NCI-H2171 treated with DMSO at 0.1 percent for 48 hours (cell line): ENCODE measurements at places on chromosomes 4 and X.

GRCh38 chrX:139642241-139642927 is 65.6 kb downstream of the MCF2 start:
- no peak for DNase-seq

DNA sequence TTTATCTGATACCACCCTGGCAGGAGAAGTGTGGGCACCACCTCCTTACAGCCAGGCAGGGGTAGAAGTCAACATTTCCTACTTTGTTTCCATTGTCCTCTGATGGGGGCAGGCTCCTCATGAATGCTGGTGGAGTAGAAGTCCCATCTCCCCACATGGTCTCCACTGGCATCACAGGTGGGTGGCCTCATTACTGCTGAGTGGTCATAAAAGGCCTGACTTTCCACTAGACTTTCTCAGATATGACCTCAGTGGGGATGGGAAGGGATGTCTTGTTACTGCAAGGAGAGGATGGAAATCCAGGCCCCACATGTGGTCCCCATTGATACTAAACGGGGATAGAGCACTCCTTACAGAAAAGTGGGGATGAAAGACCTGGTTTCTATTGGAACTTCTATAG is 18.6 kb upstream of the BMP2K start:
- no peak for DNase-seq

DNA sequence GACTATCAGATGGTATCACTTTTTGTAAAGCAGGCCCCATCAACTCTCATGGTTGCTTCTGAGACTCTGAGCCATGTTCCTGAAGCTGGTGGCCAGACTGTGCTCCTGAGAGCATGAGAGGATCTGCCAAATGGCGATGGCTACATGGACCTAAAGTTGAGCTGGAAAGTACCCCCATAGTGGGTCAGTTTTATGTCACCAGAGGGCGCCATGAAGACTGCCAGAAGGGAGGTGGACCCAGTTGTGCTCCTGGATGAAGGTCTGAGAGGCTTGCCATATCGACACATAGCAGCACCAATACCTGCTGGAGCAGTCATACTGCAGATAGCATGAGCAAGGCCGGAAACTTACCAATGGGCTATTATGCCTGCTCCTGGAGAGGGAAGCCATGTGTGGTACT is 105.7 kb downstream of the SLITRK2 start:
- no peak for DNase-seq

- DNase-seq: no peak
These were observed 11.8 kb upstream of the CD40LG start for GRCh38 chrX:136636121-136636520.

GRCh38 chrX:153999359-154000037 is 20.2 kb downstream of the IRAK1 start:
- no peak for DNase-seq

- no peak for DNase-seq
These were observed 12.1 kb upstream of the TCEAL4 start for GRCh38 chrX:103573202-103573601.

- no peak for DNase-seq
These were observed 55.1 kb downstream of the DMD start for GRCh38 chrX:33156152-33156726.

- DNase-seq: peak; percentile 53
These were observed 1.2 kb upstream of the CCNG2 start for GRCh38 chr4:77155631-77156452.

- peak; percentile 25 for DNase-seq
These were observed 58.8 kb downstream of the RHOH start for GRCh38 chr4:40255393-40256281.

- no peak for DNase-seq
These were observed 41.6 kb downstream of the TMA16 start for GRCh38 chr4:163536091-163536490.

DNA sequence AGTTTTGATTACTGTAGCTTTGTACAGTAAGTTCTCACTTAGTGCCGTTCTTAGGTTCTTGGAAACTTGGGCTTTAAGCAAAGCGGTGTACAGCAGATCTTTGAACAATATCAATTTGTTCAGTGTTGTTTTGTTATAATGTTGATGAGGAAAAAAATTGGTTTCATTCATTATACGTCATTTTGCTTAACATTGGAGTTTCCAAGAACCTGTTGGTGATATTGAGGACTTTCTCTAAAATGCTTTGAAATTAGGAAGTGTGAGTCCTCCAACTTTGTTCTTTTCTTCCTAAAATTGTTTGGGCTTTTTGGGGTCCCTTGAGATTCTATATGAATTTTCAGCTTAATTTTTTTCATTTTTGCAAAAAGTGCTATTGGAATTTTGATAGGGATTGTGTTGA is 49.1 kb downstream of the STAG2 start:
- DNase-seq: no peak

DNA sequence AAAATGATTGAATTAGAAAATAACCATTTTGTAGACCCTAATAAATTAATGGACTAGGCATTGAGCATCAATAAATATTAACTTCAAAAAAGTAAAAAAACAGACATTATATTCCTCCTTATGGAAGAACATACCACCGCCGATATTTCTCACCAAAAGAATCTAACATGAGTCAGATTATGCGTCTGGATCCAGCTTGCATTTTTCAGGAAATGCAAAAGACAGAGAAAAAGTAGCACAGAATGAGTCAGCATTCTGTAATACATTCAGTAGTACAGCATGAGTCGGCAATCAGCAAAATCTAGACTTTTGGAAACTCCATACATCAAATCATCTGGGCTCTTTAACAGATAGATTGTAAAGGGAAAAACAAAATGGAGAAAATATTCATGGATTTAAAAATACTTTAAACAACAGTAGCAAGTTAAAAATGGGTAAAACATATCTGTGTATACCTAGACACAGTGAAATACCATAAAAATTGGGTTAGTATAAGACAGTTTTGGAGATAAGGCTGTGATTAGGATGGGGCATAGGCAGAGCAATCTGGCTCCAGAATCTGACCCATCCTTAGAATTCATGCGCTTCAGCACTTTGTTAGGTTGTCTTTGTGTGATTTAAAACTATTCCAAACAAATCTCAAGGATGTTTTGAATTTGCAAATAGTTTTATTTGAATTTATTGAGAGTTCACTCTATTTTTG is 633.0 kb upstream of the FAM241A start:
- DNase-seq: no peak

DNA sequence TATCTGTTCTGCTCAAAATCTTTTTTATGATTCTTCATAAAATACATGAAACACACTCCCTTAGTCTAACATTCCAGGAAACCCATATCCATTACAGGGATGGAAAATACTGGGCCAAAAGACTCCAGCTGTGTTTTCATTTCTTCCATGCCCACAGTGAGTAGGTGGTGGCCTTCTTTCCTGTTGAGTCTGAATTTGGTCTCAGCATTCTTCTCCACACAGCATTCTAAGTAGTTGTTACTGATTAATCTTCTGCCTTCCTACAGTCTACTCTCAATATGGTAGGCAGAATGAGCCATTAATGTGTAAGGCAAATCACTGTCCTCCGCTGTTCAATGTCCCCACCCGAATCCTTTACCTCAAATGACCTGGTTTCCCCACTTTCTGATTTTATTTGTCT is 370.6 kb upstream of the RPS6KA3 start:
- no peak for DNase-seq

DNA sequence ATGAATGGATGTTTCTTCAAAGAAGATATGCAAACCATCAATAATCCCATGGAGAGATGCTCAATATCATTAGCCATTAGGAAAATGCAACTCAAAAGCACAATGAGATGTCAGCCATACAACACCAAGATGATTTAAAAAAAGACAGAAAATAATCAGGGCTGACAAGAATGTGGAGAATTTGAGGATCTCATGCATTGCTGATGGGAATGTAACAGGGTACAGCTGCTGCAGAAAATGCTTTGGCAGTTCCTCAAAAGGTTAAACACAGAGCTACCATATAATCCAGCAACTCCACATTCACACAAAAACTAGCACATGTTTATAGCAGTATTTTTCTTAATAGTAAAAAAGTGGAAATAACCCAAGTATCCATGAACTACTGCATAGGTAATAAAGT is 110.5 kb upstream of the ZNF518B start:
- DNase-seq: no peak

DNA sequence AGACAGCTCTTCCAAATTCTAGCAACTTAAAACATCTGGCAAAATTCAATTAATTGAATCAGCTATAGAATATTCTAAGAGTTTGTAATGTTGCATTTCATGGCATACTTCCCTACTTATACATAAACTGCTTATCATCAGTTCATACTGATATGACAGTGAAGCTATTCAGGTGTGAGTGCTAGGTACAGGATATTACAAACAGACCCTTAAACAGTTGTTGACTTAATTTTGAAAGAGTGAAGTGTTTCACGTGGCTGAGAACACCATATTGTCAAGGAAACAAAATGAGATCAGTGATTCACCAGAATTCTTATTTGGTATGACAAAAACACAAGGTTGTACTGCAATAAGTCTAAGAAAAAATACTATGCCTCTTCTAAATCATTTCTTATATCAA is 27.4 kb downstream of the CENPU start:
- no peak for DNase-seq

DNA sequence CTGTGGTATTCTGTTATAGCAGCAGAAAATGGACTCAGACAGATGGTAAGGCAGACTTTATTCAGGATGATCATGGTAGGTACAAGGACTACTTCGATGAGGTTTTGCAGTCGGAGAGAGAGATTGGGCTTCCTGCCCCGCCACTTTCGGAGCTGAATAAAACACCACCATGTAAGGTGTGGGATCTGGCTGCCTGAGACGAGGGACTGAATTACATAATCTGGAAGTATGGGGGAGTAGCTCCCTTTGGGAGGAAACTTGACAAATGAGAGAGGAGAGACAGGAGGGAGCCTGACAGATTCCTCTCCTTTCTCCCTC is 255.5 kb upstream of the GATB start:
- no peak for DNase-seq

DNA sequence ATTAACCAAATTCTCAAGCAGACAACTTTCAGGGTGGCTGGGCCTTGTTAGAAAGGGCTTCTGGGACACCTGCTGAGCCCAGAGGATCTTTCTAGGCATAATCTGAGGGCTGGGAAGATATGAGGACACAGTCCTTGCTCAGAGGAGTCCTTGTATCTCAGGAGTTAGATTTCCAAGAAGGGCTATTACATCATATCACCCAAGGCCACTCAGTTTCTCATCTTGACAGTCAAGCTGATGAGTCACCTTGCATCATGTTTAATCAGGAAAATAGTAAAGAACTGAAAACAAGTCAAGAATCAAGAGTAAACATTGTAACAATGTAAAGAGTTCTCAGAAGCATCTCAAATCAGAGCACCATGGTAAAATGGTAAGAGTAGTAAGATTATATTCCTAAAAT is 4.0 kb downstream of the PCYT1B start:
- no peak for DNase-seq

DNA sequence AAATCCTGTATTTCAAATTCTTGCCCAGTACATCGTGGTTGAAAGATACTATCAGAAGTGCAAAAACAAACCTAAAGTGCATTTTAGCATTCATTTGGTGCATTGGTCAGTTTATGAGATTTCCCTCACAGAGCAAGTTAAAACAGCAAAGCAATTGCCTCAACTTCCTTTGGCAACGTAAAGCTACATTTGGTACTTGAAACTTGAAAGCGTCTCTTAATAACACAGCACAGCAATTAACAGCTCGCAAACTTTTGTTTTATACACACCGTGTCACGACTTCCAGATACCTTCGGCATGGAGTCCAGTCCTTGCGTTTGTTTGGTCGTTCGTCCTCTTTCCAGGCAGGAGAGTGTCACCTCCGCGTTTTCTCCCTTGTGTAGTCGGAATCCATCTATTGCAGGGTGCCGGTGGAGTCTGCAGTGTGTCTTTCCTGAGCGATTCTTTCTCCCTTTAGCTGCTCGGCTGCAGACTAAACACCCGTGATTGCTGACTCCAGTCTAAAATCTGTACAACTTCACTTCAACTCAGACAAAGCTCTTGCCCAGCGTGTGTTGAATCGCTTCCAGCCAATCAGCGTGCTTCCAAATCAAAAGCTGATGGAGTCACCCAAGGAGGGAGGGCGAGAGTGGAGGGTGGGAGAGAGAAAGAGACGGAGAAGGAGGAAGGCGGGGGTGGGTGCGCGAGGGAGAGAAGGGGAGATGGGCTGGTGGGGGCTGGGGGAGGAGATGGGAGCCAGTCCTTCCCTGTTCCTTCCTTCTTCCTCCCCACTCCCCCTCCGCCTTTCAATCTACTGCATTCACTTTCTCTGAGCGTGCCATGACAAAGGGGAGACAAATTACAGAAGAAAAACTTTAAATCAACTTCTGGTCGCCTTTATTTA is at the start of gene PCDH18:
Gene PCDH18 (minus strand): TSS at position 509 of the 883 bp plus-strand sequence. CDS start 406 bp downstream, at position 103.
- peak; percentile 59 for DNase-seq

GRCh38 chr4:176622251-176622948 is 170.3 kb downstream of the VEGFC start:
- no peak for DNase-seq

DNA sequence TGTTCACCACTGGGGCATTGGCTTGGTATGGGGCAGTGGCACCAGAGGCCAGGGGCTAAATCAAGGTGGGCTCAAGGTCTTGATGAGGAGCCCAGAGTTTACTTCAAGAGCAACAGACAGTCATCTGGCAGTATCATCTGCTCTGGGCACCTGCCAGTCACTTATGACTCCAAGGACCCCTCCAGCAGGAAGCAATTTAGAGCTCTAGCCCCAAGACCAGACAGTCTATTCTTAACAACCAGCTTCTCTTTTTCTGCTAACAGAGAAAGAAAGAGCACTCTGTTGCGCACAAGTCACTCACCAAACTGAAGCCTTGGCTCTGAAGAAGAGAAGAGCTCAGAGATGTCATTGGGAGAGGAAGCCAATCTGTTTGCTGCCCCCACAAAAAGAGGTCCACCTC is 309.2 kb downstream of the HS3ST1 start:
- no peak for DNase-seq

GRCh38 chr4:7817877-7818398 is 121.7 kb downstream of the AFAP1 start:
- DNase-seq: no peak

GRCh38 chr4:73856518-73856917 is 3.4 kb downstream of the PF4V1 start:
- no peak for DNase-seq

DNA sequence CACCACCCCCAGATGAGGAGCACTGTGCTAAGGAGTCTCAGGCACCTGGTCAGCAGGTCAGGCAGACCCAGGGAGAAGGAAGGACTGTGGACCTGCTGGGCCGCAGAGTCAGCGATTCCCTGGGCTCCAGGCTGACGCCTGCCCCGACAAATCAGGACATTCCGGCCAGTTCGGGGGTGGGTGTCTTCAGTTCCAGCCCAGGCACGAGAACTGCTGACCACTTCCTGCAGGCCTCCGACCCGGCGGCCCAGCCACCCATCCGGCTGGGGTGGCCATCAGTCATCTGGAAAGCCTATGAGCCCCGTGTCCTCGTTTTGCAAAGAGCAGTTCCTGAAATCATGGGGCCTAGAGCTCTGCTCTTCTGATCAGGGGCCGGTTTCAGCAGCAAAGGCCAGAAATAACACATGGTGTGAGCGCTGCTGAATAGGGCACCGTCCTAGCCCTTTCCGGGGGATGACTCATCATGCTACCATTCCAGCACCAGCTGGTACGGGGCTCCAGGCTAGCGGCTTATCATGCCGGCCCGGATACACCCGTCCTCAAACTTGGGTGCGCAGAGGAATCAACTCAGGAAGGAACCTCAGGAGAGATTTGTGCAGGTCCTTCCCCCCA is 7.8 kb upstream of the SH3TC1 start:
- no peak for DNase-seq
